Femur (tissue), 1 donor: ENCODE measurements at places on chromosomes 16 and 17.

DNA sequence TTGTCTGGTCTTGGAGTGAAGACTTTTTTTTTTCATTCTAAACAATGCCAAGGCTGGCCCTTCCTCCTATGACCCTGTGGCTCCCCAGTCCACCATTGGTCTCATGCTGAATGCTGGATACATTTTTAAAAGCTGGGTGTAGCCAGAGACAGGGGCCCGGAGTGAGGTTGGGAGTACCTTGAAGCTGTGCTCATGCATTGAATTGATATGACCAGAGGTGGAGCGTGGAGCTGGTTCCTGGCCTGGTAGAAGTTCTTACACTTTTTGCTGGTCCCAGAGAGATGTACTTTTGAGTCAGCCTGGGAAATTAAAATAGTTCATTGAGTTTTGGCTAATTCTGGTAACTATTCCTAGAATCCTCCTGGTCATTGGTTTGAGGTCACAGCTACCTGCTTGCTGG lies 83.6 kb downstream of the CMIP start:
- no peak for DNase-seq

- peak; percentile 73 for DNase-seq
Observed at GRCh38 chr17:42428141-42428944, 5.3 kb upstream of the CAVIN1 start.

GRCh38 chr17:49364119-49364518 lies 2.1 kb upstream of the ZNF652 start:
- no peak for DNase-seq

GRCh38 chr16:239948-240277 lies 5.3 kb downstream of the FAM234A start:
- DNase-seq = no peak

GRCh38 chr16:4949986-4950385 lies 8.1 kb upstream of the SEC14L5 start:
- no peak for DNase-seq

GRCh38 chr16:49023050-49023449 lies 258.6 kb downstream of the CBLN1 start:
- no peak for DNase-seq

GRCh38 chr16:89143201-89143741 lies 28.3 kb upstream of the CDH15 start:
- no peak for DNase-seq
